ENCODE measurements at places on chromosomes 3 and 15.

- DNase-seq: no peak
Measured at GRCh38 chr15:27427276-27427675, 456.3 kb downstream of the GABRG3 start.

GRCh38 chr15:98651036-98651481, 2.7 kb downstream of the IGF1R start:
- DNase-seq: no peak

DNA sequence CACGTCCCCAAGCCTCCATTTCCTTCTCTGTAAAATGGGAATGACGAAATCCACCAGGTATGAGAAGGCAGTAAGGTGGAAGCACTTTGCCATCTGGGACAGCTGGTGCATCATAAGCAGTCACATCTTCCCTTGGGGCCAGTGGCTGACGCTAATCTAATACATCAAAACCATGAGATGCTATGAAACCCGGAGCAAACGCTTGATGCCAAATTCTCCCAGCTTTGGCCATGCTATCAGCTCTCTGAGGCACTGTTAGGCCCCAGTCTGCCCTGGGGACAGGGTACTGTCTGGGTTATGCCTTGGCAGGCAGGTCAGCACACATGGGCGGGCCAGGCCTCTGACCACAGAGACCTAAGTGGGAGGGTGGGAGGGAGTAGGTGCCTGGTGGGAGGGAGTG, 66.1 kb downstream of the ADAMTS17 start:
- no peak for DNase-seq

- no peak for DNase-seq
Measured at GRCh38 chr3:127699416-127700300, 26.9 kb downstream of the ABTB1 start.

- DNase-seq: no peak
Measured at GRCh38 chr3:16686679-16687078, 81.5 kb upstream of the DAZL start.

- no peak for DNase-seq
Measured at GRCh38 chr15:51104512-51104911, 9.8 kb upstream of the TNFAIP8L3 start.

GRCh38 chr3:98906230-98906629, 4.7 kb upstream of the DCBLD2 start:
- no peak for DNase-seq

GRCh38 chr3:88019024-88019423, 39.8 kb downstream of the CGGBP1 start:
- no peak for DNase-seq

- DNase-seq: no peak
Measured at GRCh38 chr3:159170436-159171003, 368.7 kb downstream of the MFSD1 start.

DNA sequence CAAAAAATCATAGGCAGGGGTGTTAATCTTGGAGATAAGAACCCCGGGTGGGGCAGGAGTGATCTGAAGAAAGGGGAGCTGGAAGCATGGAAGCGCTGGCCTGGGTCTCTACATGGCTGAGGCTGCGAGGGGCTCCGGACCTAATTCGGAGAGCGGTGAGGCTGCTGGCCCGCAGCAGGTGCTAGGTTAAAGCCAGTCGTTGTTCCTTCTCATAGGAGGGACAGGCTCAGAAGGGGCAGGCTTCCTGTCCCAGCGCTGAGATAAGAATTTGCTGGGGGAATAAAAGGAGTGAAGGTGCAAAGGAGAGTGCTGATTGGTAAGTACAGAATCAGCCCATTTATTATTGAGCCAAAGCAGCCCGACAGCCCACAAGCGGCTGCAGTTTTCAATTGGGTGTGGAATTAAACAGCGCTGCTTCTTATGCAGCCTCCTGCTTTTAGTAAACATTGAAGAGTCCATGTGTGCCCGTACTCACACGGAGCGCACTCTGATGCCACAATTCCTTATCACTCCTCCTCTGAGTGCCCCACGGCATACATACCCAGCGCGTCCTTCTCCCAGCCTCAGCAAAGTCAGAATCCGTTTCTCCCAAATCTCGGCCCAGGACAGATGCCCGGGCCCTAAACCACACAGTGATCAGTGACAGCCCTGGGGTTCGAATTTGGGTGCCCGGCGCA, 17.1 kb downstream of the CHST13 start:
- DNase-seq: no peak

GRCh38 chr15:27587810-27588209, 511.3 kb downstream of the OCA2 start:
- no peak for DNase-seq

DNA sequence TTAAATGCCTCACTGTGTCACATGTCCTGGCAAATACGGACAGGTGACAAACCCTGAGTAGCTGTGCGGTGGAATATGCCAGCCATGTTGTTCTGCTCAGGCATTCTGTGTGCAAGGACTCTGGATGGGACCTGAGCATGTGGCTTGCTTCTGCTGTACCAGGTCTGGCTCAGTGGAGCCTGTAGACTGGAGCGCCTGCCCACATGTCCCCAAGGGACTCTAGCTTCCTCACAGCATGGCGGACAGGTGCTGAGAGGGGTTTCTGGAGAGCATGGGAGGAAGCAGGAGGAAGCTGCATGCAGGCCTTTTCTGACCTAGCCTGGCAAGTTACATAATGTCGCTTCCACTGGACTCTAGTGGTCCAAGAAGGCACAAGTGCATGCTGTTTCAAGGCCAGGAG, 96.3 kb downstream of the PLXNA1 start:
- DNase-seq: no peak

- no peak for DNase-seq
Measured at GRCh38 chr15:55782901-55783300, 39.9 kb upstream of the PRTG start.

GRCh38 chr3:114848082-114848481, 299.0 kb downstream of the ZBTB20 start:
- no peak for DNase-seq

GRCh38 chr3:155393316-155393715, 99.8 kb upstream of the STRIT1 start:
- no peak for DNase-seq

DNA sequence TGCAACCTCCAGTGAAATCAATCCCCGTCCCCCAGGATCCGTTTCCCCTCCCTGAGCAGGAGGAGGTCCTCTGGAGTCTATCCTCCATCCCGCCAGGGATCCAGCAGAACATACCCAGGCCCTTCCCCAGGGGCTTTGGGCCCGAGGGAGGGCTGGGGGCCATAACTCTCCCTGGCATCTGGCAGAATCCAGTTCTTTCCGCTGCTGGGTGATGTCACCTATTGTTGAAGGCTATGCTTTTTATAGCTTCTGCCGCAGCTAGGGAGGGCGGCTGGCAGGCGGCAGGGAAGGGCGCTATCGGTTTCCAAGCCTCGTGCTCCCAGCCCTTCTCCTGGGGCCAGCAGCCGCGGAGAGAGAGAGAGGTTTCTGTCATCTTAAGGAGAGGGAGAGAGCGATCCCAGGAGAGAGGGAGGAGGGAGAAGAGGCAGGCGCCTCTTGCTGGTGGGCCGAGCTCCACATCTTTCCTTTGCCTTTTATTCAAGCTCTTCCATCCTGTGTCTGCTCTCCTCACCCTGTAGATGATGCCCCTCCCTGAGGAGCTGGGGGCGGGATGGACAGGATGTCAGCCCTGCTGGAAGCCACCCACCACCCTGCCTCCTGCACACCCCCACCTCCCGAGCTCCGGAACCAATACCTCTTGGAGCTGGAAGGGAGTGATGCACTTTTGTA, 120.1 kb downstream of the ANP32A start:
- DNase-seq: no peak
